Naive B cell (primary cell): ENCODE measurements at places on chromosomes 7 and 10. TPM values are rescaled to one million over a fixed set of nuclear protein-coding genes. Genes with fewer than 3 reads are reported as not detected.

CDC14C gene
- polyA plus RNA-seq, result not detected

CPA4 gene
- polyA plus RNA-seq, result not detected

IKZF1 gene
- polyA plus RNA-seq, result 196 TPM

ITGB8 gene
- not detected for polyA plus RNA-seq

- H3K27ac ChIP-seq, result no peak overlapping the region
- no peaks in the 10 kb centered on the region for H3K36me3 ChIP-seq
- H3K4me1 ChIP-seq, result no peaks in the 10 kb centered on the region
- H3K27me3 ChIP-seq, result no peaks in the 10 kb centered on the region
- DNase-seq, result no peak
- H3K4me3 ChIP-seq, result no peak overlapping the region
Observed at GRCh38 chr10:22309180-22310000, 6.8 kb upstream of the COMMD3 start.

- H3K27me3 ChIP-seq, result peaks cover 16% of the 10 kb centered on the region
- H3K4me1 ChIP-seq, result no peaks in the 10 kb centered on the region
- H3K4me3 ChIP-seq, result no peak overlapping the region
- no peak for DNase-seq
- no peaks in the 10 kb centered on the region for H3K36me3 ChIP-seq
Observed at GRCh38 chr7:101441890-101442289, 79.2 kb downstream of the COL26A1 start.

DNA sequence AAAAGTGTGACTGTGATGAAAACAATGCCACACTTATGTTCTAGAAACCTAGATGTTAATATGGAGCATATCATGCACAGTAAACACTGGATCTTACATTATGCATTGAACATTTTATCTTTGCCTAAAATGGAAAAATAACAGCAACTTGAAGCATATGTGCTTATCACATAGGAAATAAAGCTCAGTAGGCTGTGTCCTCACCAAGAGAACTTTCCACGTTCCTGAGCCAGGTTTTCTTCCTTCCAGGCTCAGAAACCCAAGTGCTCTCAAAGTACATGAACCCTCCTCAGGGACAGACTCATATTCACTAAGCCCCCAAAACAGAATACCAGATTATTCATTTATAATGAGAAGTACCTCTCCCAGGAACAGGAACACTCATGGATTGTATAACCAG is 79.4 kb upstream of the PRKAR2B start:
- no peak overlapping the region for H3K27ac ChIP-seq
- no peak overlapping the region for H3K4me3 ChIP-seq
- DNase-seq, result no peak
- H3K4me1 ChIP-seq, result peaks cover 8% of the 10 kb centered on the region

DNA sequence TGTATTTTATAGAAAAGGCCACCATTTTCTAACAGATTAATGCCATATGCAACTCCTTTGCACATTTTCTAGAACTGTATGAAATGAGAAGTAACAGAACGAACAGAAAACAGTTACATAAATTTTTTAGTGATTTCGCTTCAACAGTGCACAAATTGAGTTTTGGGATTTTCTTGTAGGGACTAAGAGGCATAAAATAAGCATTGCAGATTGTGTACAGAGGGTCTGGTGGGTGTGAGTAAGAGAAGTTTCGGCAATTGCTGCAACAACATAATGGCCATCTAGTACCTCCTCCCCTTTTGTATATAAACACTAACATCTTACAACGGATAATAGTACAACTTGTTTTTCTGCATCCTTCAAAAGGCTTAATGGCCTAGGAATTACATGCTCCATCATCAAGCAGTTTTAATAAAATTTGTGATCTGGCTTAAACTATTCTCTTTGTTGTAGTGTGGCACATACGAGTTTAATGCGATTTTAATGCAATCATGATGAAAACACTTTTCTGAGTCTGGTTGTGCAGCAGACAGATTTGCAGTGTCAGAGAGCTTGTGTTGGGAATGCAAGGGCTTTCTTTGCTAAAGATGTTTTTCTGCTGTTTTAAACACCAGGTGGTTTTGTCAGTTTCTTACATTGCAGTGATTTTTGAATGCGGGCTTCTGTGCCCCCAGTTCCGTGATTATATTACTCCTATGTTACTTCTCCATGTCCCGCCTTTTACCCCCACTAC is 2.9 kb downstream of the GLCCI1 start:
- no peak overlapping the region for H3K27ac ChIP-seq
- no peaks in the 10 kb centered on the region for H3K36me3 ChIP-seq
- H3K4me1 ChIP-seq, result peaks cover 22% of the 10 kb centered on the region
- H3K27me3 ChIP-seq, result no peaks in the 10 kb centered on the region
- H3K4me3 ChIP-seq, result no peak overlapping the region

- no peak overlapping the region for H3K27ac ChIP-seq
- no peaks in the 10 kb centered on the region for H3K4me1 ChIP-seq
- no peak overlapping the region for H3K4me3 ChIP-seq
- H3K27me3 ChIP-seq, result no peaks in the 10 kb centered on the region
- no peak for DNase-seq
- H3K36me3 ChIP-seq, result no peaks in the 10 kb centered on the region
Observed at GRCh38 chr7:35785250-35785649, 15.6 kb upstream of the SEPTIN7 start.

GRCh38 chr10:93097386-93097785 is 23.7 kb downstream of the CYP26A1 start:
- no peak for DNase-seq
- H3K4me3 ChIP-seq, result no peak overlapping the region
- H3K27me3 ChIP-seq, result peaks cover 26% of the 10 kb centered on the region
- peaks cover 4% of the 10 kb centered on the region for H3K4me1 ChIP-seq
- no peak overlapping the region for H3K27ac ChIP-seq
